ENCODE measurements at places on chromosomes 16 and 17.

GRCh38 chr17:838486-838885 is 56.3 kb downstream of the MRM3 start:
- DNase-seq, result no peak

DNA sequence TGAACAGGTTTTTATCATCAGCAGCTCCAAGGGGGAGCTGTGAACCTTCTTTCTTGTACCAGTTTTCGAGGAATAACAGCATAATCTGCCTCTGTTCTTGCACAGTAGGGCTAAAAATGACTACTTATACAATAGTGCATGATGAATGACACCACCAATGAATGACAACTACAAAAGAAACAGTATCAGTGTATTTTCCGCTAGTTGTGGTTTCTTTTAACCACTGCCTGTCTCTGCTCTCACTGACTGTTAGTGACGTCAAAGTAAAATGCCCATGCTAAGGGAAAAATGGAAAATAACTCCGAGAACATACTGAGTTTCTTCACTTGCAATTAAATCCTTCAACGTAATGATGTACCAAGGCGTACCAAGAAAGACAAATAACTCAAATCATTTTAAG is 294.9 kb downstream of the MAP2K6 start:
- no peak for DNase-seq

- DNase-seq, result no peak
Observed at GRCh38 chr16:78620291-78620690, 520.8 kb downstream of the WWOX start.

- DNase-seq, result no peak
Observed at GRCh38 chr17:51853857-51854256, 304.7 kb downstream of the CA10 start.

DNA sequence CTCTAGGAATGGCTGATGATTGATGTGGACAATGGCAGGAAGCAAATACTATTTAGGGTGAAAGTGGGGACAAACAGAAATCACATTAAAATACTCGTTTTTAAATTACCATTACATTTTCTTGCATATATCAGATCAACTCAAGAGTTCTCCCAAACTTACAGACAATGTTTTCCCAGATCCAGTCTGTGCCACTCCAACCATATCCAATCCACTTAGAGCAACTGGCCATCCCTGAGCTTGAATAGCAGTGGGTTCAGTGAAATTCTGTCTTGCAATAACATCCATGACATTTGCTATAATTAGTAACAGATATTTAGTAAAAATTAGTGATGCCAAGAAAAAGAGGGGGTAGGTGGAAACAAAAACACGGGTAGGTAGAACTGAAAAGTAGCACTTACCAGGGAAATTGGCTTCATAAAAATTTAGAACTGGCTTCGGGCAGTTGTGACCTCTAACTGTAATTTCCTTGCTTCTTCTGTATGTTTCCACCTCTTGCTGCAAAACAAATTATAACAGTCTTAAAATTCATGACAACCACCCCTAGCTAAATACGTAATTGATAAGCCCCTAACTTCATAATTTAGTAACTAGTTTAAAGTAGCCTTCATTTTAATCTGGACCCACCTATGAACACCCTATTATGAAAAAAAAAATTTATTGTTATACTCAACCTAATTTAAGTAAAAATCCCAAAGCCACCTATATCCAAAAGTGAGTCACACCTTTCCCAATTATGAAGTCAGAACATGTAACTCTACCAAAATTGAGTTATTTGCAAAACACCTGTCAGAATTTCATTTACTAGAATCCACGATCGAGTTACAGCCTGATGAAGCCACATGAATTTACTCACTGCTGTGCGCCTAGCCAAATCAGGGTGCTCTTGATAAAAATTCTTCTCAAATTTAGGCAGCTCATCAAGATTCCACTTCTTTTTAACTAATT is 2.0 kb downstream of the DDX5 start:
- no peak for DNase-seq

DNA sequence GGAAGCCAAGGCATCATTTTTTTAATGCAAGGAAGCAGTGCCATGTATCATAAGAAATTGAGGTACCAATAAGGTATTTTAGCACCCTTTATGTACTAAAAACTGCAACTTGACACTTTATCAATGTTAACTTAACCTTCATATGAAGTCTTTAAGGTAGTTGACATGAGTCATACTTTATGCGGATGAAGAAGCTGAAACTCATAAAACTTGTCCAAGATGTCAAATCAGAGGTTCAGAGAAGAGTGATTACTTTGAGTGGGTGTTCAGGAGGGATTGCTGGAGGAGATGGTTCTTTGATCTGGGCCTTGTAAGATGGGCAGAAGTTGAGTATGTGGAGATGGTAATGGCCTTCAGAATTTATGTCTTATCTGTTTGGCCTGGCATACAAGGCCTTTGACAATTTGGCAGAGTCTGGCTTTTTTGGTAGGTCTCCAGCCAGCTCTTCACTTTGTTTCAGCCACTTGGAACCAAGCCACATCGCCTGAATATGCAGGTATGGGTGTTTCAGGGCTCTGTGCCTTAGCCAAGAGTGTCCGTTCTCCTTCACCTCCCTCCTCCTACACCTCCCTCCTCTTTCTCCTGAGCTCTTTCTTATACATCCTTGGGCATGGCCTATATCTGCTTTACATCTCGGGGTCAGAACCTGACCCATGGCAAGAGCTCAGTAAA is 23.7 kb downstream of the YPEL2 start:
- no peak for DNase-seq

- no peak for DNase-seq
Observed at GRCh38 chr16:67726106-67727034, 7.3 kb upstream of the GFOD2 start.

DNA sequence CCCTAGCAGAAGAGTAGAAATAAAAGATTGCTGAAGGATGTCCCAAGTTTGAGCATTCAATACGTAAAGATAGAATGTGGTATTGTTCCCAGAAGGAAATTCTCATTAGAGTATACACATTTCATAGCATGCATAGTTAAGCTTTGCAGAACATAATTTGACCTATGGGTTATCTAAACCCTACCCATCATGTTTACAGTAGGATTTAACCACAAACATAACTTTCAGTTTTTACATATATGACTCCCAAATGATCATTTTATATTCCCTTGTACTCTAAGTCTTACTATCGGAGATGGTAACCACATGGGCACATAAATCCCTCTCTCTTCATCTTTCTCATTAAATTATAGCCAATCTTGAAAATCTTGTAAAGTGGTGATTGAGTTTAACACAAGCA is 50.9 kb downstream of the SYNRG start:
- no peak for DNase-seq

- no peak for DNase-seq
Observed at GRCh38 chr17:50785946-50786570, 18.7 kb upstream of the ANKRD40CL start.

- no peak for DNase-seq
Observed at GRCh38 chr16:74607310-74607961, 522 bp upstream of the GLG1 start.

GRCh38 chr17:51761105-51761504 is 397.4 kb downstream of the CA10 start:
- no peak for DNase-seq
